ENCODE measurements at places on chromosomes 13 and 19. TPM values are rescaled to one million over a fixed set of nuclear protein-coding genes. Genes with fewer than 3 reads are reported as not detected.

DNA sequence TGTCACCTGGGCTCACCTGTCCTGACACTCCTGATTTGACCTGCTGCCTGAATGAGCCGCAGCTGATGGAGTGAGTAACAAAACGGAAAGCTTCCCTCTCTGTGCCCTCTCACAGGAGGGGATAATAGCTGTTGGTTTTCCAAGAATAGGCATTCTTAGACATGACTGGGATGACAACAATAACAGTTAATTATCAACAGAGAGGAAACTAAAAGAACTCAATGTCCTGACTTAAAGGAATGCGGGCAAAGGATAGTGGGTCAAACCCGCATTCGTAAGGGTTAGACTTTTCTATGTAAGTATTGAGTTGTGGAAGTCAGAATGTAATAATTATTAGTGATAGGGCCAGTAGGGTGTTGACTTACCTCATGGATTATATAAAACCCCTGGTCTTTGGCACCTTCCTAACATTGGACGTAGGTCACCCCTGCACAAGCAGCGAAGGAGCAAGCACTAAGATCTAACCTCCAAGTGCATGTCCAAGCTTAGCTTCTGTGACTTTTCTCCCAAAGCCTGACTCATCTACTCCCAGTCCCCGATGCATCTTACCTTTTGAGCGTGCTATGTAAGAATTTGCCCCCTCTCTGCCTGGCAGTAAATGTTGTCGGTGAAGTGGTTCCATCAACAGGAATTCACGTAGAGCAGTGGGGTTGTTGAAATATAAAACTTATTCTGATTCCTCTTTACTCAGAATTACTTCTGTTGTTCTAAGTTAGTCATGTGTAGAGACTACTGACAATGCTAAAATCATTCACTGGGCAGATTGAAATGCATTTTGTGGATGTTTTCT, 442.3 kb downstream of the FGF9 start:
- H3K36me3 ChIP-seq: no peaks in the 10 kb centered on the region
- no peak overlapping the region for H3K4me3 ChIP-seq
- H3K27me3 ChIP-seq: no peaks in the 10 kb centered on the region

Gene IGFLR1
- 1.4 TPM for total RNA-seq

- peaks cover 36% of the 10 kb centered on the region for H3K4me1 ChIP-seq
- H3K27me3 ChIP-seq: no peaks in the 10 kb centered on the region
- peak; percentile 94 for DNase-seq
- H3K36me3 ChIP-seq: no peaks in the 10 kb centered on the region
- H3K4me3 ChIP-seq: peak overlapping the region; percentile 61
Measured at GRCh38 chr19:48630296-48631063, 6.7 kb downstream of the DBP start.

- H3K4me3 ChIP-seq: no peak overlapping the region
- H3K27me3 ChIP-seq: no peaks in the 10 kb centered on the region
- no peaks in the 10 kb centered on the region for H3K4me1 ChIP-seq
- DNase-seq: no peak
- H3K36me3 ChIP-seq: no peaks in the 10 kb centered on the region
Measured at GRCh38 chr13:62096652-62097051, 681.0 kb upstream of the PCDH20 start.

- H3K27ac ChIP-seq: no peak overlapping the region
- no peak for DNase-seq
- no peaks in the 10 kb centered on the region for H3K4me1 ChIP-seq
- H3K4me3 ChIP-seq: no peak overlapping the region
- H3K27me3 ChIP-seq: peaks cover 23% of the 10 kb centered on the region
- no peaks in the 10 kb centered on the region for H3K36me3 ChIP-seq
Measured at GRCh38 chr13:102038787-102039186, 363.1 kb downstream of the FGF14 start.

Gene TMEM150B
- not detected for total RNA-seq

DNA sequence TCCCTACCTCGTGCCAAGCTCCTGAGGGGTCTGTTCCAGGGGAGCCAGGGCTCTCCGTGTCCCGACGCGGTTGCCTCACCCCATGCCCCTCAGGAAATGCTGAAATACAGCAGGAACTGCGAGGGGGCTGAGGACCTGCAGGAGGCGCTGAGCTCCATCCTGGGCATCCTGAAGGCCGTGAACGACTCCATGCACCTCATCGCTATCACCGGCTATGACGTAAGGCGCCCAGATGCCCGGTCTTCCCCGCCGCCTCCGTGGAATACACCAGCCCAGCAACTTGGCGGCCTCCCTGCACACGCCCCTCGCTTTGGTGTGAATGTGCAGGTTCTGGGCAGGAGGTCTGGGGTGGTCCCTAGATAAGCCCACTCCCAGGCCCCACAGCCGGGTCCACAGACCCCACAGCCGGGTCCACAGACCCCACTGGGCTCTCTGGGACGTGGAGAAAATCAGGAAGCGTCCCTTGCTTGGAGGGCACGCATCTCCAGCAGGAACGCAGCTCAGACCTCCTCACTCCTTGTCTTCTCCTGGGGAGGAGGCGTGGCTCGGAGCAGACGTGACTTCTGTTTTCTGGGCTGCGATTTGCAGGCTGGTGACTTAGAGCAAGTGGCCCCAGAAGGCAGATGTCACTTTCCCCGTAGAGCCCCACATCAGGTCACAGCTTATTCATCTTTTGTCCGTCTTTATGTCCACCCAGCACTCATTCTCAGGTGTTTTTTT, 19.4 kb upstream of the F7 start:
- H3K27me3 ChIP-seq: peaks cover 6% of the 10 kb centered on the region
- H3K4me1 ChIP-seq: no peaks in the 10 kb centered on the region
- peak; percentile 76 for DNase-seq
- no peak overlapping the region for H3K27ac ChIP-seq

Gene ANGPTL8
- total RNA-seq: not detected

GRCh38 chr13:39913339-39913738, 257.9 kb downstream of the COG6 start:
- no peaks in the 10 kb centered on the region for H3K27me3 ChIP-seq
- no peak for DNase-seq
- no peaks in the 10 kb centered on the region for H3K36me3 ChIP-seq
- H3K4me3 ChIP-seq: no peak overlapping the region

- peaks cover 2% of the 10 kb centered on the region for H3K36me3 ChIP-seq
- DNase-seq: no peak
- H3K4me1 ChIP-seq: peaks cover 14% of the 10 kb centered on the region
- H3K27me3 ChIP-seq: no peaks in the 10 kb centered on the region
Measured at GRCh38 chr13:106480351-106480910, 55.0 kb downstream of the EFNB2 start.

DNA sequence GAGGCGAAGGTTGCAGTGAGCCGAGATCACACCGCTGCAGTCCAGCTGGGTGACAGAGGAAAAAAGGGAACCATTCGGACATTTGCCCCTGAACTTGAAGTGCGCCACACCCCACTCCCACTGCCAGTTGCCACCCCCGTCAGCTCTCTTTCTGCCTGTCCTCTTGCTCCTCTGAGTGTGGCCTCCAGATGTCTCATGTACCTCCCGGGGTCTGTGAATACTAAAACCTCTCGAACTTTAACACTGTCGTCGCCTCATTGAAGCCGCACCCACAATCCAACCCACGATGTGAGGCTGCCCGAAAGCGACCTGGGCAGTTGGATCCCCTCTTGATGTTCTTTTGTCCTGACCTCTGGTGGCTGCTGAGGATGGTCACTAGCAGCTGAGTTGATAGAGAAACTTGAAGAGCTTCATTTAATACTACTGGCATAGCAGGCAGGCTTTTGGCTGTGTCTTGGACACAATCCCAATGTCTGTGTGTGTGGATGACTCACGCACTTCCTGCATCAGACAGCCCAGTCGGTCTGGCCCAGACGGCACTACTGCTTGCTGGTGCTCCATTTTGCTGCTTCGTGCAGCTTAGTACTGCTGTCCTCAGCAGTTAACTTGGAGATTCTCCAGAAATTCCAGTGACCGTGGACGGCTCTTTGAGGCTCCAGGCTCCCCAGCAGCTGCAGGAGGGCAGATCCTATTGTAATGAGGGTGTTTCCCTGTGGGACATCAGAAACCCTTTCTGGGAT, 4.2 kb downstream of the FPR3 start:
- no peaks in the 10 kb centered on the region for H3K36me3 ChIP-seq
- H3K27ac ChIP-seq: peak overlapping the region; percentile 0
- H3K27me3 ChIP-seq: no peaks in the 10 kb centered on the region
- DNase-seq: no peak
- H3K4me1 ChIP-seq: peaks cover 17% of the 10 kb centered on the region

GRCh38 chr19:46006411-46006810, 11.1 kb downstream of the CCDC61 start:
- H3K27ac ChIP-seq: no peak overlapping the region
- no peak overlapping the region for H3K4me3 ChIP-seq
- H3K4me1 ChIP-seq: no peaks in the 10 kb centered on the region
- no peak for DNase-seq
- peaks cover 7% of the 10 kb centered on the region for H3K36me3 ChIP-seq
- H3K27me3 ChIP-seq: no peaks in the 10 kb centered on the region

DNA sequence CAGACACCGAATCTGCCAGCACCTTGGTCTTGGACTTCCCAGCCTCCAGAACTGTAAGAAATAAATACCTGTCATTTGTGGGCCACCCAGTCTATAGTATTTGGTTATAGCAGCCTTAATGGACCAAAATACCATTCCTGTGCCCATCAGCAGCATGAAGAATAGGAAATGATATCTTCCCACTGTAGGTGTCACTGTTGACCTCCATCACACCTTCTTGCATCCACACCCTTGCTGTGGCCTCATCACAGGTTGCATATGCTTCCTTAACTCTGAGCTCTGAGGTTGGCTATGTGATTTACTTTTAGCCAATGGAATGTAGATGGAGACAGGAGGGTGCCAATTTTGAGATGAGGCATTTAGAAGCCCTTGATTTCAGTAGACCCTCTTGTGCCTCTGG, 242.0 kb upstream of the TSHZ3 start:
- H3K27ac ChIP-seq: no peak overlapping the region
- no peaks in the 10 kb centered on the region for H3K36me3 ChIP-seq
- DNase-seq: no peak
- H3K27me3 ChIP-seq: peaks cover 4% of the 10 kb centered on the region
- no peak overlapping the region for H3K4me3 ChIP-seq

- no peaks in the 10 kb centered on the region for H3K36me3 ChIP-seq
- peak; percentile 81 for DNase-seq
- H3K27me3 ChIP-seq: peaks cover 11% of the 10 kb centered on the region
Measured at GRCh38 chr19:29745253-29745652, 30.2 kb upstream of the C19orf12 start.

DNA sequence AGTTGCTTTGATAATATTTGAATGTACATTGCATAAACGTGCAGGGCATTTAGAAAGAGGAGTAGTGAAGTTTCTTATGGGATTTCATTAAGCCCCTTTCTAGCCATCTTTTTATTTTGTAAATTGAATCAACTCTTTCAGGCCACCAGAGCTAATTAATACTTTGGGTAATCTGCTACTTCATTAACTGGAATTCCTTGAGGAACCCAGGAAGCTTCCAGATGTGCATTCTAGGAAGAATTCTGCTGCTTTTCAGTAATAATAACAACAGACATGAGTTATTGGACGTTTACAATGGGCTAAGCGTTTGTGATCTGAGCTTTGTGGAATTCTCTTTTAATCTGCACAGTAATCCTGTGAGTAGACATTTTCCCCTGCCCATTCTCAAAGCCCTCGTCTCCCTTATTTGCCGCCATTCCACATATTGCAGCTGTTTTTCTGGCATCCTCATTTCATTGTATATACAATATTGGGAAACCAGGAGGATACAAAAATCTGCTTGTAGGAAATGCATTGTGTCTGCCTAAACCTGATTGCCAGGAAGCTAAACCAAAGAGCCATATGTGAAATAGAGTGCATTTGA, 103.9 kb downstream of the HS6ST3 start:
- no peaks in the 10 kb centered on the region for H3K36me3 ChIP-seq
- peaks cover 20% of the 10 kb centered on the region for H3K27me3 ChIP-seq
- no peak for DNase-seq

Gene PSG1
- total RNA-seq: not detected

DNA sequence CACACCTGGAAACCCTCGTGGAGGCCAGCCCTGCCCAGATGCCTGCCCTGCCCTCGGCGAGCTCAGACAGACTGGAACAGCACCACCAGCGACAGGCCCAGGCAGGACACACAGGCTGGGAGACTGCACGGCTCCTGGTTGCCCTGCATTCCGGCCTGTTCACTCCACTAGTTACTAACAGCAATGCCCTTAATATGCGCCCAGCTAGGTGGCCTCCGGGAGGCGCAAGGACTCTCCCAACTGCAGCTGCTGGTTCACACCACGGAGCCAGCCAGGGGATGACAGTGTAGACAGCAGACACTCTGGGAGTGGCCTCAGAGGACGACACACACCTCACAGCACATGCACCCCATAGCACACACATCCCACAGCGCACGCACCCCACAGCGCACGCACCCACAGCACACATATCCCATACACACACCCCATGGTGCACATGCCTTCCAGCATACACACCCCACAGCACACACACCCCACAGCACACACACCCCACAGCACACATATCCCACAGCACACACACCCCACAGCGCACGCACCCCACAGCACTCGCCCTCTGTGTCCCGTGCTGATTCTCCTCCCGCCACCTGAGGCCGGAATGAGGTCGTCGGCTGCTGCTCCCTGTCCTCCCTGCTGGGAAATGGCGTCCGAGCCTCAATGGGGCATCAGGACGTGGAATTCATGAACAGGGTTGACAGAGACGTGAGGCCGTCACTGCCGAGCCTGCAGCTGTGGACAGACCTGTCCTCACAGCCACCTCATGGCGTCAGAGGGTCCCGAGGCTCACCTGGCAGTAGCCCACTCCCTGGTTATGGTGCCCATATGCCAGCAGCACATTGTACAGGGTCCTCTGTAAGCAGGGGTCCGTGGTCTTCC, 13.6 kb downstream of the GRTP1 start:
- H3K4me1 ChIP-seq: no peaks in the 10 kb centered on the region
- H3K27me3 ChIP-seq: no peaks in the 10 kb centered on the region
- DNase-seq: no peak
- no peak overlapping the region for H3K27ac ChIP-seq
- H3K36me3 ChIP-seq: no peaks in the 10 kb centered on the region

- H3K27me3 ChIP-seq: no peaks in the 10 kb centered on the region
- no peak for DNase-seq
- no peak overlapping the region for H3K4me3 ChIP-seq
- H3K4me1 ChIP-seq: no peaks in the 10 kb centered on the region
Measured at GRCh38 chr13:100533588-100534041, 55.0 kb downstream of the GGACT start.

Gene LILRA6
- not detected for total RNA-seq

GRCh38 chr13:28719227-28720055, 671 bp upstream of the SLC46A3 start:
- no peak for DNase-seq
- H3K36me3 ChIP-seq: no peaks in the 10 kb centered on the region
- H3K27ac ChIP-seq: peak overlapping the region; percentile 99

Gene TMEM147
- total RNA-seq: 86.3 TPM

DNA sequence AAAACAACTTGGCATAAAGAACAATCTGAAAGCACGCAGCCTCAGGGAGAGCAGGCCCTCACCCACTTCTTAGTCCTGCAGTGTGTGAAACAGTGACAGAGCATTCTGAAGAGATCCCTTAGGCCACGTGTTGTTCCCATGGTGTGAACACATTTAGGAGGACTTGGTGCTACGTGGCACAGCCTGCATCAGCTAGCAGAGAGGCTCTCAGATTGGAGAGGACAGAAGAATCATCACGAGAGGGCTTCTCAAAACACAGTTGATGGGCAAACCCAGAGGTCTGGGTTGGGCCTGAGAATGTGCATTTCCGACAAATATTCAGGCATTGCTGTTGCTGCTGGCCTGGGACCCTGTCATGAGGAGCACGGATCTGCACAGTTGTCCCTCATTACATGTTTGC, 26.1 kb upstream of the TFDP1 start:
- peaks cover 5% of the 10 kb centered on the region for H3K4me1 ChIP-seq
- peak; percentile 38 for DNase-seq
- H3K36me3 ChIP-seq: peaks cover under 1% of the 10 kb centered on the region
- no peak overlapping the region for H3K4me3 ChIP-seq
- no peaks in the 10 kb centered on the region for H3K27me3 ChIP-seq
- no peak overlapping the region for H3K27ac ChIP-seq

GRCh38 chr13:40588101-40588500, 78.3 kb downstream of the FOXO1 start:
- H3K27me3 ChIP-seq: no peaks in the 10 kb centered on the region
- peaks cover 41% of the 10 kb centered on the region for H3K4me1 ChIP-seq
- no peak overlapping the region for H3K4me3 ChIP-seq
- H3K27ac ChIP-seq: no peak overlapping the region

Measured in chondrocyte (in vitro differentiated cells).